AG08396 (cell line): ENCODE measurements at places on chromosomes 5 and 9.

DNA sequence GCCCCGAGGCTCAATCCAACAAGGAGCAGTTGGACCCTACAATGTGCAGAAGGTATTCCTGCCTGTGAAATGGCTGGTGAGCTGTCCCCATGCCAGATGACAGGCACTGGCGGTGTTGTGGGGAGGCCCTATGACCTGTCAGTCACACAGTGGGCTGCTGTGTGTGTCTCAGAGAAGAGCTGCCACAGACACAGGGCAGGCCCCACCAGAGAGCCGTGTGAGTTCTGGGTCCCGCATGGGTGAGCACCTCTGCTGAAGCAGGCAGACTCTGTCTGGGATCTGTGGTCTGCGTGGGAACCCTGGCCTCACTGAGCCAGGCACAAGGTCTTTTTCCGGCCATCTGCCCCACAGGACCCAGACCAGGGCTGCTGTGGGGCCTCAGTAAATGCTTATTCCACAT is 37.3 kb upstream of the PITX1 start:
- no peak for DNase-seq

DNA sequence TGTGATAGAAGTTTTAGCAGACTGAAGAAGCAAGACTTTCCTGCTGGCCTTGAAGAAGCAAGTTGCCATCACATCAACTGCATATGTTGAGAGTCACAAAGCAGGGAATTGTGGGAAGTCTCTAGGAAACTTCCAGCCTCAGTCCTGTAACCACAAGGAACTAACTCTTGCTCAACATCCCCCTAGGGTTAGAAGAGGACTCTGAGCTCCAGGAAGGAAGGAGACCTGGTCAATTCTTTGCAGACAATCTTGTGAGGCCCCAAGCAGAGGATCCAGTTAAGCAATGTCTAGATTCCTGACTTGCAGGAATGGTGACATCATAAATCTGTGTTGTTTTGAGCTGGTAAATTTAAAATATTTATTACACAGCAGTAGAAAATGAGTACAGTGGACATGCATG is 18.6 kb upstream of the ZNF366 start:
- peak; percentile 50 for DNase-seq

DNA sequence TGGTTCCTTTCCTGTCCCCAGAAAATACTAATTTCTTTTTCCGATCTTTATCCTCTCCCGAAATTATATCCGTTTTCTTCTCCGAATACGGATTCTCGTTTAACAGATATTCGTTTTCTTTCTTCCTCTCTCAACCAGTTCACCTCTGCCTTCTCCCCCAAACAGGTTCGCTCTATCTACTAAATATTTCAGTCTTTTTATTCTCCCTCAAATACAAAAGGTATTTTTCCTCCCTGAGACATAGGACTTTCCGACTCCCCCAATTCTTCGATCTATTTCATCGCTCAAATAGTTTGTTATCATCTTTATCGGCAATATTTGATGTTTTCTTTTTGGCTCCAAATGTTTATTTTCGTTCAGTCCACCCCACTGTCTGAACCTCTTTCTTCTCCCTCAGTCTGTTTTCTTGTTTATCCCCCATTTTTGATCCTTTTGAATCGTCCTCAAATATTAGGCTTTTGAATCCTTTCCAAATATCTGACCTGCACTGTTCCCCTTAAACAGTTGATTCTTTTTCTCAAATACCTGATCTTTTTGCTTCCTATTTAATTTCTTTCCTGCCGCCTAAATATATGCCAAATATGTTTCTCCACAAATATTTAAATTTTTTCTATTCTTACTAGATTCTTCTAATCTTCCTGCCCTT is 4.4 kb downstream of the PITX1 start:
- no peak for DNase-seq

- DNase-seq: no peak
Observed at GRCh38 chr5:80926979-80927656, 33.0 kb upstream of the RASGRF2 start.

DNA sequence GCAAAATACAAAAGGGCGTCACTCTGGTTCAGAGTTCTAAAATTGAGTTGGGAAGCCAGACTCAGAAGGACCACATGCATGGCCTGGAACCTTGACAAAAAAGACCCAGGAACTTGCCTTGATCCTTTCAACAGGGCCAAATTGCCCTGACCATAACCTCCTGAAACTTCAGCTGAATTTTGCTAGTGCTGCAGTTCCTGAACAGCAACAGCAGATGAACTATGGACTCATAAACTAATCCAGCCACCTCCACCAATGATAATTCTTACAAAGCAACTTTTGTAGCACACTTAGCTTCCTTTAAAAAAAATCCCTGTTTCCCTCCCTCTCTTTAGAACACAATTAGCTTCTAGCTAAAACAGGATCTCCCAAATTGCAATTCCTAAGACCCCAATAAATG is 155.9 kb downstream of the MAT2B start:
- DNase-seq: no peak

DNA sequence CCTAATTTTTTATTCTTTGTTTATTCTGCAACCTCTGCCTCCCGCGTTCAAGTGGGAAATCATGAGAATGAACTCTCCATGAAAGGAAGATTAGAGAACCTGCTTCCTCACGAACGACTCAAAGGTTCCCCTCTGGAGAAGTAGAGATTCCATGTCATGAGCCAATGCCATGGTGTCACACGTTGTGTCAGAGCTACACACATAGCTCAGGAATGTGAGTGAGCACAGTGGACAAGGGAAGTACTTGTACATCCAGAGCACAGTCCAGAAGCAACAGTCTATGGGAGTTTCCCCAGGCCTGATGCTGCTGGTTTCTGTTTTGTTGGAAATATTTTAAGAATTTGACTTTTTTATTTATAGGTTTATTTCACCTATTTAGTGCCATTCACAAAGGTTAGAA is 26.8 kb upstream of the PPP2CA start:
- peak; percentile 74 for DNase-seq

GRCh38 chr5:172446336-172447051 is 7.8 kb downstream of the SH3PXD2B start:
- no peak for DNase-seq

DNA sequence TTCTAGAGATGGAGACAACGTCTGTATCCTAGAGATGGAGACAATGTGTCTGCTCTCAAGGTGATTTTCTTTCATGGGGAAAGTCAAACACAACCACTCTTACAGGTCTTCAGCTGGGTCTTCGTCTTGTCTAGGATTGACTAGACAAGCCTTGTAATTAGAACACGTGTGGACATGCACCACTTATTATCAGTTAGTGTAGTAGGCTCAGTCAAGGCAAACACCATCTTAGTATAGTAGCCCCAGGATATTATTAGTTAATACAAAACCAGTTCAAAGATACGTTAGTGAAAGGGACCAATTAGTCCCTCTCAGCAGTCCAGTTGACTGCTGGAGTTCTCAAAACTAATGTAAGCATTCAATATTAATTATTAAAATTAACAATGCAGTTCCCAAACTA is 15.1 kb upstream of the CCL28 start:
- no peak for DNase-seq

DNA sequence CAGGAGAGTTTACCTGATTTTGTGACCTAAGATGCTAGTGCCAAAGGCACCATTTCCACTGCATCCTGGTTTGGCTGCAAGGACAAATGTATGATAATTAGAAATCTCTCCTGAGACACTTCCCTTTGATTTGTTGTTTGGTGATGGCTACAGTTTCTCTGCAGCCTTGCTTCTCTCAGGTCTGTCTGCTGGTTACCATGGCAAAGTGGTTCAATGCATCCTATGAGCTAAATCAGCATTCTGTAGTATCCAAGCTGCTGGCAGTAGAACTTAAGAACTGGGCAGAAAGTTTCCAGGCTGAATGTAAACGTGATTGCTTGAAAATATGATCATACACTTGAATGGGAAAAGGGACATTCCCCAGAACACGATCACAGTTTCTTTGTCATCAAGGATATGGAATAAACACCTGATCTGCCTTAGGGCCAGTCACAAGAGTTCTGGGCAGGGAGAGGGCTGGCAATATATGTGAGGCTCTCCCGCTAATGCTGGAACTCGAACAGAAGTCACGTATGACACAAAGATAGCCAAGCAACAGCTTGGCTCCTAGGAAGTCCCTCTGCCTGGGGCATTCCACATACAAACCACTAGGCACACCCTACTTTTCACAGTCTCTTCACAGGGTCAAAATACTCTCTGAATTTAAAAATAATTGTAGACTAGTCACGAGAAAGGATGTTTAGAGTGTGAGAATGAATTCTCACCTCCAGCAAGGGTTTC is 138.1 kb upstream of the GRAMD2B start:
- DNase-seq: no peak
